ENCODE measurements at places on chromosomes 6 and 20.

GRCh38 chr20:516799-517198, 26.8 kb downstream of the CSNK2A1 start:
- DNase-seq: no peak

DNA sequence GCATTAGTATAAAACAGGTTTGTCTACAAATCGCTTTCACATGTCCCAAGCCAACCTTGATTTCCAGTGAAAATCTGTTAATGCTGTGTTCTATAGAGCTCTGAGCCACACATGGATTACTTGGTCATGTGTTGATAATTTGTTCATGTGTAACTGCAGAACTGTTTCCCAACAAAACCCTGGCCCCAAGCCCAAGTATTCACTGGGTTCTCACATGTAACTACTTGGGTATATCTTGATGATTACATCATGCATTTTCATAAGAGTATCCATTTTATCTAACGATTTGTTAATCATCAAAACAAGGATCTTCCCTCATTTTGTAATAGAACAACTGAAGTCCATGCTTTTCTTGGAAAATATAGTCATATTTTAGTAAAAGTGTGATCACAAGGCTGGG, 657.6 kb downstream of the PRKN start:
- no peak for DNase-seq

DNA sequence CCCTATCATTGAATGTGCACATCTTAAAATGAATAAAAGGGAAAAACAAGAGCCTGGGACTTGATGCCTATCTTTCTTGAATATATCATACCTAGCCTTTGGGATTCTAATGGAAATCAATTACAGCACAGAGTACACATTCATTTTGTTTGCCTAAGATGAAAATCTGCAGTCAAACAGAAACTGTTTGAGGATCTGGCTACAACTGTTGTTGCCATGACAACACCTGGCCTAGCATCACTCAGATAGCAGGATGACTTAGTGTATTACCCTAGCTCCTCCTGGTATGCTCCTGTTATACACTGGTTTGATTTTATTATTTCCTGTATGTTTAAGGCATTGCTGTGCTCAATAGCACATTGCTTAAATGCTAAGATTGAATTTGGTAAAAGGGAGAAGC, 71.5 kb upstream of the LAMP5 start:
- no peak for DNase-seq

GRCh38 chr6:119760046-119760445, 410.5 kb upstream of the MAN1A1 start:
- no peak for DNase-seq

DNA sequence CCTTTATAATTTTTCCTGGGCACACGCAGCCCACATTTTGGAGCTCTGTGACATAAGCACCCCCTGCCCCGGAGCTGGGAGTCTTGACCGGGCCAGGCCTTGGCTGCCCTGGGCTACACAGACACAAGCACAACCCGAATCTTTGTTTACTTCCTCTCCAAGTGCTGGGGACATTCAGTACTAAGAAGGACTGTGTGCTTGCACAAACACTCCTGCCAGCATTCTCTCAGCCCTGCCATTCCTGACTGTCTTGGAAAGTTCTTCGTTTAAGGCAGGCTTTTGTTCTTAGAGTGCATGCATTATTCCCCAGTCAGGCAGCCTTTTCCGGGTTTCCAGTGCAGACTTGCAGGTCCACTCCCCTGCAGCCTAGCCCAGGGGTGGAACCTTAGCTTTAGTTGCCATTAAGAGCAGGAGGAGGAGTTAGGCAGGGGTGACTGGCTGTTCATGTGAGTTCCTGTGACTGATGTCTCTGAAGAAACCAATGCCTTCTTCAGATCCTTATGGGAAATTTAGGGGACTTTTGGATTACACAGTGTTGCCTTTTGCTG, 28.6 kb downstream of the FOXO3 start:
- DNase-seq: peak; percentile 41

DNA sequence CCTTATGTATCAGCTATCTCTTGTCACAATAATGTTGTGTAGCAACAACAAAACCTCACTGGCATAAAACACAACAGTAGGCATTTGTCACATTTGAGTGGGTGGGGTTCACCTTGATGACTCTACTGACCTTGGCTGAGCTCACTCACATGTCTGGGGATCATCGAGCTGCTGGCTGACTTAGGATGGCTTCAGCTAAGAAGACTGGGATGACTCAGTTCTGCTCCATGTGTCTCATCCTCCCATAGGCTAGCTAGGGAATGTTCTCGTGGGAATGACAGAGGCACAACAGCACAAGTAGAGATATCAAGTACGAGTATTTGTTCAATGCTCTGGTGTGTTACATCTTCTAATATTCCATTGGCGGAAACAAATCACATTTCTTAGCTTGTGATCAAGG, 167.9 kb downstream of the PLCB1 start:
- DNase-seq: no peak

GRCh38 chr20:44187772-44188709, 1.1 kb upstream of the JPH2 start:
- no peak for DNase-seq

- no peak for DNase-seq
These were observed 589.4 kb downstream of the RFPL4B start for GRCh38 chr6:112936504-112936903.

GRCh38 chr6:24431045-24431451, 28.3 kb downstream of the MRS2 start:
- DNase-seq: no peak

DNA sequence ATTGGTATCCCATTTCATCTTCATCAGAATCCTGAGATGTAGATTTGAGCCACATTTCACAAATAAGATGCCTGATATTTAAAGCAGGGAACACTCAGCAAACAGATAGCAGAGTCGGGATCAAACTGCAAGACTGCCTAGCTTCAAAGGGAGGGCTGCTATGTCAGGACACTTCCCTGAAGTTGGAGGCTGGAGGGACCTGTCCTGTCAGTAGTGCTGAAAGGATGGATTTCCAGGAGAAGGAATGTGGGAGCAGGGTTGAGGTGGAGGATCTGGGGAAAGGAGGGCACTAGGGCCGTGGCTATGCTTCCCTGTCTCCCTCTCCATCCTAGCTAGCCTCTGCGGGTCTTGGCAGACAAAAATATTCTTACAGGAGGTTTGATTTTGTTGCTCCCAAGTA, 32.2 kb downstream of the COX4I2 start:
- DNase-seq: no peak

DNA sequence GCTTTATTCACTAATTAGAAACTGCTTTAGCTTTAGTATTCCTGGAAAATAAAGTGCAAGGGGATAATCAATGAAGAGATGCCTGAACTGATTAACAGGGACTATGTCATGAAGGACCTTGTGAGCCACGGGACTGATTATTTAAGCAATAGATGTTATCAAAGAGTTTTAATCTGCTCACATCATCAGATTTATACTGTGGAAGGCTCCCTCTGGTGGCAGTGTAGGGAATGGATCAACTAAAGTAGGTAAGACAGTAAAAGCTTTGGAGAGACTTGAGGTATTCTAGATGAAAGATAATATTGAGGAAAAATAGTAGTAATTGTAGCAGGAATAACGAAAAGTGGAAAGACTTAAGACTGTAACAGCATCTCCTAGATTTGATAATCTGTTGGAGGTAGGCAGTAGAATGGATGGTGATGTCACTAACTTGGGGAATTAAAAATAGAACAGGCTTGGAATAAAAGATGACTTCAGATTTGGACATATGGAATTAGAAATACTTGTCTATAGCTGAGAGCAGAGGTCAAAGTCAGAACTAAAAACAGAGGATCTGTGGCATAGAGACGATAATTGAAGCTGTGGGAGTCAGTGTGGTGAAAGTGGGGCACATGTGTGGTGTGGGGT, 80.3 kb upstream of the HTR1E start:
- DNase-seq: peak; percentile 17

DNA sequence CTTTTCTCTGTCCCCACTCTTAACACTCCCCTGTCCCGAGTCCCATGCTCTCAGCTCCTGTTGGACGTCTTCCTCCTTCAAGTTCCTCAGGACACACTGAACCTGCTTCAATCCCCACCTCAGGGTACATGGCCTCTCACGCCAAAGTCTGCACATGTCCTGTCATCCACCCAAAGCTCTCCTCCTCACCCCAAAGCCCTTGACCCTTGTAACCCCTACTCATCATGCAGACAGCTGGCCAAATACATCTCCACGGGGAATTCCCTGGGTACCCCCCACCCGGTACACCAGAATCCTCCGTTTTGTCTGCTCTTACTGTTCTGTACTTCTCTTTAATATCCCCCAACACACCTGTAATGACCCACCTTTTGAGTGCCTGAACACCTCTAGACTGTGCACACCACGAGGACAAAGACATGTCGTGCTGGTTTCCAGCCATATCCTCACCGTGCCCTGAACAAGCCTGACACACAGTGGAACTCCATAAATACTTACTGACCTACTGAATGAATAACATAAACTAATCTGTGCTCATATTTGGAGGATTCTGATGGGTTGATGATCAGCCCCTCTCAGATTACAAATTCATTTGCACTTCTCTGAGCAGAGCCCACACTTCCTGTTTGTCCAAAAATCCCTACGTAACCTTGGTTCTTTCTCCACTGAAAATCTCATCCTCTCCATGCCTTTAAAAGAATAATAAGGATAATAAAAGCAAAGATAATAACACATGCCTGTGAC, 66.8 kb upstream of the EYA2 start:
- no peak for DNase-seq

- no peak for DNase-seq
These were observed 106.7 kb upstream of the INSM1 start for GRCh38 chr20:20261159-20261558.

DNA sequence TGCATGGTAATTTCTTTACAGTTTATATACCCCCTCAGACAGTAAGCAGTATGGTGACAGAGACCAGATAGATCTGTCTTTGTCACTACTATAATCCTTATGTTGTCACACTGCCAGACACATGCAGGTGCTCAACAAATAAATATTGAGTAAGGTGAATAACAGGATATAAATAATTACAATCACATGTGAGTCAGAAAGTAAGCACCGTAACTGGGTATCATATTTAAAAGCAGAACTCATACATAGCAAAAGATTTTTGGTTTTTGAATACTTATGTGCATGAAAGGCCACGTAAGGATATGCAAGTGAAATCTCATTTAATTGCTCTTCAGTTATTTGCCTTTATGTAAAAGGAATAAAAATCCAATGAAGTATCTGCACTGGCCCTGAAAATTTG, 17.4 kb downstream of the CNBD2 start:
- DNase-seq: no peak

DNA sequence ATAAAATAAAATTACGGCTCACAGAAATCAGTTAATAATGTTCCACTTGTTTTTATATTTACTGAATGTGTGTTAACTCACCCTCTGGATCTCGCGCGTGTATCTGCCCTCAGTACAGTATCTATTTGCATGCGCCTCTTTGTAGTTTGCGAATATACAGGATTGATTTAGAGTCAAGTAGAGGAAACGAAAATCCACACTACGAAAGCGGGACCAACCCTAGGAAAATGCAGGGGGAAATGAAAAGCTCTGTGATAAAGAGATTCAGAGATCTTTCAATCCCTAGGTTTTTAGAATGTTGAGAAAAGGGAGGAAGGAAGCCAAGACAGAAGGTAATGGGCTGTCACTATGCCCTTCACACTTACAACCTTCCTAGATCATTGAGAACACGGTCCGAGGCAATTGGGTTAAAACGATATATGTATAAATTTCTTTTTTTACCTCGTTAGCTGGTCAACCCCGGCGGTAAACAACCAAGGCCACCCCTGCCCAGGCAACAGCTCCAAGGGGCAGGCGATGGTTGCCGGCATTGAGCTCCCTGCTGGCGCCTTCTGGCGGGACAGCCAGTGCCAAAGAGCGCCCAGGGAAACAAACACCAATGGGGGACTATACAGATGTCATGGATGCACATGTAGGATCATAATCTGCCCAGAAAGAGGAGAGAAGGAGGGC, 792 bp upstream of the FUT9 start:
- peak; percentile 36 for DNase-seq

DNA sequence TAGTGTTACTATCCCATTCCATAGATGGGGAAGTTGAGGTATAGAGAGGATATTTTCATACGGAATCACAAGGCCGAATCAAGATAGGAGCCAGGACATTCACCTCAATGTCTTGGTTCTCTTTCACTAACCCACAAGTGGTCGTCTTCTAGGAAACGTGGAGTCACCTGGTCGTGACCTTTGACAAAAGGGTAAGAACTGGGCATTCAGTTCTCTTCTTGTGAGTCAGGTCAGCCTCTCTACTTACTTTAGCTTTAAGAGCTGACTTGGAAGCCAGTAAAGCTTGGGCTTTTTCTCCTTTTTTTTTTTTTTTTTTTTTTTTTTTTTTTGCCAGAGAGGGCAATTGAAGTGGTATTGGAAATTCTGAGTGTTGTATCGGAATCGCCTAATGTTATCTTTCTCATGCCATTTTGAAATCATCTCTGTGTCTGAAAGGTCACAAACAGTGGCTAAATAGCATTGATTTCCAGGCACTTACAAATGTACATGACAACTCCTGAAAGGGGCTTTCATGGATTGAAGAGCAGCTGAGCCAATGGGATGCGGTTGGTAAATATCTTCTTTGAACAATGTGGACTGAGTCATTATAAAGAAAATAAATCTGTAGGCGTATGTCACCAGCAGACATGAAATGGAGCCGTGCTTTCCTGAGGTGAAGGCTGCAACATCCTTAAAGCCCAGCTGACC, 356.9 kb downstream of the KIF16B start:
- no peak for DNase-seq

GRCh38 chr6:43977404-43978111, 149.7 kb downstream of the MRPL14 start:
- no peak for DNase-seq

DNA sequence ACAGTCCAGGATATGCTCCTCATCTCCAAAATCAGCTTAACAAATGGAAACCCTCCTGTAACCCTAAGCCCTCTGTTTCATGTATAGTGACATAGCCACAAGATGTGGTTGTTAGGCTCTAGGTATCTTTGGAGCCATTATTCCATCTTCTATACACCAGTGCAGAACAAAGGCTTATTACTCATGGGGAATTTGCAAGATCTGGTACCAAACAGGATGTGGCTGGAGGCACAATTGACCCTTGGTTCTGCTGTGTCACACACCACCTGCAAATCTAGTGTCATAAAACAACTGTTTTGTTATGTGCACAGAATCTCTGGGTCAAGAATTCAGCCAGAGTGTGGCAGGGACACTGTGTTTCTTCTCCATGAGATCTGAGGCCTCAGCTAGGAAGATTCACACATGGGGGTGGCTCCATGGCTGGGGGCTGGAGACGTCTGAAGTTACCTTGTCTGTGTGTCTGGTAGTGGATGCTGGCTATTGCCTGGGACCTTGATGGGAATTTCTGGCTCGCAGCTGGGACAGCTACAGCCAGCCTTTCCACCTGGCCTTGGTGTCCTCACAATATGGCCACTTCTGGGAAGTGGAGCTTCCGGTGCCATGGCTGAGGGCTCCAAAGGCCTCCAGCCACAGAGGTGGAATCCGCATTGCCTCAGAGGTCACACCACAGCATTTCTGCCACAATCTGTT, 369.9 kb downstream of the CDH26 start:
- DNase-seq: no peak

- DNase-seq: no peak
These were observed 20.2 kb upstream of the TOX2 start for GRCh38 chr20:43894491-43894890.

DNA sequence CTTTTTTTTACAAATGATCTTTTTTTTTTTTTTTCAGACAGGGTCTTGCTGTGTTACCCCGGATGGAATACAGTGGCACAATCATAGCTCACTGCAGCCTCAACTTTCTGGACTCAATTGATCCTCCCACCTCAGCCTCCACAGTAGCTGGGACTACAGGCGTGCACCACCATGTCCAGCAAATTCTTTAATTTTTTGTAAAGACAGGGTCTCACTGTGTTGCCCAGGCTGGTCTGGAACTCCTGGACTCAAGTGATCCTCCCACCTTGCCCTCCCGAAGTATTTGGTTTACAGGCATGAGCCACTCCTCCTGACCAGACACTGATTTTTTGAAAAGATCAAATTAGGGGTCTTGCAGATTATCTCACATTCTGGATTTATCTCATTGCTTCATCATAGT, 11.0 kb upstream of the MYBL2 start:
- DNase-seq: no peak
